NCI-H460 (cell line): ENCODE measurements at places on chromosomes 12 and 14.

DNA sequence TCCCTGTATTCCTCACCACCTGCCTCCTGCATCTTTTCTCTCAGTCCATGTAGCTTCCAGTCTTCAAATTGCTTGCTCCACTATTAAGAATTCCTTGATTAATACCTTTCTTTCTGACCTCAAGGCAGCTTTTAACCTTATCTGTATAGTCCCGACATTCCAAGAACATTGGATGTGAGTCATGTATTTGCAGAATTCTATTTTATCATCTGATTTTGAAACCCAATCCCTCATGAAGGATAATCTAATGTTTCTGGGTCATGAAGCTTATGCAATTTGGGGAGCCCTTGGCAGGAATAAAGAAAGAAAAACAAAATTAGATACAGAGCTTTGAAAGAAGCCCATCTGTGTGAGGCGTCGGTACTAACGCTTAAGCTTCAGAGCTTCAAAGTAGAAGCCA lies 63.4 kb upstream of the CCND2 start:
- no peak for DNase-seq

- no peak for DNase-seq
Observed at GRCh38 chr14:34678306-34678705, 36.1 kb downstream of the CFL2 start.

DNA sequence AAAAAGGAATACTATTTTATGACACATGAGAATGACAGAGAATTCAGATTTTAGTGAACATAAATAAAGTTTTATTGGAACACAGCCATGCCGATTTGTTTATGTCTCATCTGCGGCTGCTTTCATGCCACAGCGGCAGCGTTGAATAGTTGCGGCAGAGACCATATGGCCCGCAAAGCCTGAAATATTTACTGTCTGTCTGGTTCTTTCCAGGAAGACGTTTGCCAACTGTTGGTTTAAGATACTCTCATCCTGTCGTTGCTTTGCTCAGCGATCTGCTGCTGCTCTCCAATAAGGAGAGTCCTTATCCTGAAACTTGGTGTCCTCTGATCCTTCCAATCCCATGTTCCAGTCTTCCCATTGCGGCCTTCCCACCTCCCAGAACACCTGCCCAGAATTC lies 89.9 kb downstream of the SLC24A4 start:
- no peak for DNase-seq

GRCh38 chr14:69263364-69263763 lies 3.4 kb downstream of the GALNT16 start:
- peak; percentile 74 for DNase-seq

DNA sequence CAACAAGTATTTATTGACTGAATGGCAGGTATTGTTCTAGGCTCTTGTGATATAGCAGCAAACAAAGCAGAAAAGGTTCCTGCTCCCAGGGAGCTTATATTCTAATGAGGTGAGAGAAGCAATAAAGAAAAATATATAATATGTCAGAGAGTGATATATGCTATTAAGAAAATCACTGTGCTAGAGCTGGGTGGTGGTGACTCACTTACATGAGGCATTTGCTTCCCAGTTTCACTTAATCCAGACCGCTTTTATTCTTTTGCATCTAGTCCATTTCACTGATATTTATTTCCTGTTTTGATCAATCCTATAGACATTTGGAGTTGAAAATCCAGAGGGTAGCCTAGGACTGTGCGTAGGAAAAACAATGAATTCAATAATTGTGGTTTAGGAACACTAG lies 17.5 kb downstream of the TRHDE start:
- DNase-seq: no peak

- DNase-seq: no peak
Observed at GRCh38 chr12:16604596-16605252, 1.2 kb downstream of the LMO3 start.
